ENCODE measurements at places on chromosomes 16 and 17. TPM values are rescaled to one million over a fixed set of nuclear protein-coding genes. Genes with fewer than 3 reads are reported as not detected.

ABCC11 gene
- not detected for total RNA-seq

KRTAP1-5 gene
- 0.23 TPM for total RNA-seq

KRT36 gene
- not detected for total RNA-seq

SEPTIN1 gene
- 0.59 TPM for total RNA-seq

RDM1 gene
- total RNA-seq = 0.30 TPM

FAM171A2 gene
- total RNA-seq = 3.4 TPM

ZP2 gene
- total RNA-seq = not detected

GRB7 gene
- not detected for total RNA-seq
